Non-pigmented ciliary epithelial cell (primary cell): ENCODE measurements at places on chromosomes 2 and 18.

DNA sequence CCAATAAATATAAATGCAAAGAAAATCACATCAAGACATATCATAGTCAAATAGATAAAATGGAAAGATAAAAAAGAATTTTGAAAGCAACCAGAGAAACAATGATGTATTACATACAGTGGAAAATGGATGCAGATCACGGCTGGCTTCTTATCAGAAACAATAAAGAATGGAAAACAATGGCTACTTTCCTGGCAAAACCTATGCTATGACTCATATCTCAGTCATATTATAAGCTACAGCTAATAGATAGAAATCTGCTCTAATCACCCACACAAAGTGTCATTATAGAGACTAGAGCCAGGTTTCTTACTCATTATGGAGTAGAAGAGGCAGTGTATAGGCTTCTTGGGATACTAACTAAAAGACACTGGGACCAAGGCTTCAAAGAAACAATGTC is 93.5 kb upstream of the TACR1 start:
- peak; percentile 59 for DNase-seq

- no peak for DNase-seq
Measured at GRCh38 chr2:227849906-227850305, 21.5 kb upstream of the DAW1 start.

DNA sequence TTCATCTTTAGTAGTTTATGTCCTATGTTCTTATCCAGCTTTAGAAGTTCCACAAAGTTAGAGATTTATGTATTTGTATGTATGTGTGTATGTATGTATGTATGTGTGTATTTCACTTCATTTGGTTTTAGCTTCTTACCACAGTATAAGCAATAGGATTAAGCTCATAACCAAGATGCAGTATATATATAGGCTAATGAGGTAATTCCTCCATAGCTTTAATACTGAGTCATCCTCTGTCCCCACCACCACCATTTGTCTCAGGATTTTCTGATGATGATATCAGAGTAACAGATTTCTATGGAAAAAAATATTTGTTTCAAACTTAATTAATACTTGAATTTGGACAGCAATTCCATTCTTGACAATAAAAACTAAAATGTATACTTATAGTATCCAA is 159.2 kb downstream of the SOX11 start:
- no peak for DNase-seq

- DNase-seq, result no peak
Measured at GRCh38 chr2:15941871-15942710, 1.7 kb downstream of the MYCN start.

GRCh38 chr18:64037812-64038414 is 68.0 kb downstream of the SERPINB8 start:
- DNase-seq, result no peak

GRCh38 chr18:34808389-34808788 is 98.3 kb downstream of the DTNA start:
- no peak for DNase-seq
